Frontal cortex (tissue), 4 donors: ENCODE measurements at places on chromosomes 3 and 15. TPM values are rescaled to one million over a fixed set of nuclear protein-coding genes. Genes with fewer than 3 reads are reported as not detected.

DNA sequence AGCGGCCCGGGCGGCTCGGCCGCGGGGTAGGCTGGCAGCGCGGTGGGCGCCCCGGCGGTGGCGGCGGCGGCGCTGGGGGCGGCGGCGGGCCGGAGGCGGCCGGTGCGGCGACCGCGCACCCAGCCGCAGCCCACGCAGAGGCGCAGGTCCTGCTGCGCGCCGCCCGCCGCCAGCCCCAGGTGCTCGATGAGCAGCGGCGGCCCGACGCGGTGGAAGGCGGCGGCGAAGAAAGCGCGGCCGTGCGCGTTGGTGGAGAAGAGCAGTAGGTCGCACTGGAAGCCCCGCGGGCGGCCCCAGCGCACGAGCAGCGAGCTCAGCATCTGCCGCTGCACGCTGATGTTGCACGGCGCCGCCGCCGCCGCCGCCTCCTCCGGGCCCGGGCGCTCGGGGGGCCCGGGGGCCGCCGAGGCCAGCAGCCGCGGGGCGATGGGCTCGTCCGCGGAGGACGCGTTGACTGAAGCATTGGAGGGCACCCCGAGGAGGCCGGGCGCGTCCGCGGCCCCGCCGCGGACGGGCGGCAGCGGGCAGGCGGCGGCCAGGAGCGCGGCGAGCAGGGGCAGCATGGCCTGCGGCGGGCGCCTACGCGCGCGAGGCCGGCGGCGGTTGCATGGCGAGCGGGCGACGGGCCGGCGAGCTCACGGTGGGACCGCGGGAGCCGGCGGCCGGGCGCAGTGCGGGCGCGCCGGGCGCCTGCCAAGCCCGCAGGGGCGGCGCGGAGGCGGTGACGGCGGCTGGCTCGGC, 452 bp downstream of the TMEM158 start:
- DNase-seq = peak; percentile 26

DNA sequence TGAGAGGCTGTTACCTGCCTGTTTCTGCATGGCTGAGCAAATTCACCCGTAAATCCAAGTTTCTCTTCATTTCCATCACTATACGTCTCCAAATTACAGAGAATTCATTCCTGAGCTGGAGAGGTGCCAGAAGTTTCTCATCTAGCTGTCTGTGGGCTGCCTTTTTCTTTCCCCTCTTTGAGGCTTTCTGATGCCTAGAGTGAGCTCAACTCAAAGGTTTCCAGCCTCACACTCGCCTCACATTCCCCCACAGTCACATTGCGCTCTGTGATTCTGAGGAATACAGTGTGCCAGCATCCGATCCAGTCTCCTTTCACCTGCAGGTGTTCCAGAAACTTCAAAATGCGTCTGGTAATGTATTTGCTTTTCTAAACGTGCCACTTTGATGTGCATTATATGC, 267.2 kb downstream of the MFSD1 start:
- DNase-seq = no peak

DNA sequence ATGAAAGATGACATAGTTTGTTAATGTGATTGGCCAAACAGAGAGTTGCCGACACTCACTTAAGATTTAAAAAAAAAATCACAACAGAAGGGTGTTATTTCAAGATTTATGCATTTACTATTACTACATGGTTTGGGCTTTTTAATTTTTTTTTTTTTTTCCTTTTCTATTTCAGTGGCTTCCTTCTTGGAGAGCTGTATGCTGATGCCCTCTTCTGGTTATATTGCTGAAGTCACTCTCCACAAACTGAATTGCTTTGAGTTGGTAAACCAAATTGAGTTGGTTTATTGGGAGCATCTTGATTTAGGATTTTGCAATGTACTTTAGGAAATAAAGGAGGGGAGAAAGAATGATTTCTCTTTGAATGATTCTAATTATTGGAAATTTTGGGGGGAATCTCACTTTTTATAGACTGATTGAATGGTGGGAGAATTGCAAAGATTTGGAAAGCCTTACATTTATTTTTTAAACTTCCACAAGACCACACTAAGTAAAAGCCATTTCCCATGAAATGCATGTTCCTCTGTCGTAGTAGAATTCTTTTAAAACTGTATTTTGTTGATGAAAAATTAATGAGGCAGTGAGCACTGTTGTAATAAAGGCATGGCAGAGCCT, 186.6 kb upstream of the FEZF2 start:
- DNase-seq = no peak

- DNase-seq = no peak
Observed at GRCh38 chr3:33636125-33636850, 81.8 kb downstream of the CLASP2 start.

DNA sequence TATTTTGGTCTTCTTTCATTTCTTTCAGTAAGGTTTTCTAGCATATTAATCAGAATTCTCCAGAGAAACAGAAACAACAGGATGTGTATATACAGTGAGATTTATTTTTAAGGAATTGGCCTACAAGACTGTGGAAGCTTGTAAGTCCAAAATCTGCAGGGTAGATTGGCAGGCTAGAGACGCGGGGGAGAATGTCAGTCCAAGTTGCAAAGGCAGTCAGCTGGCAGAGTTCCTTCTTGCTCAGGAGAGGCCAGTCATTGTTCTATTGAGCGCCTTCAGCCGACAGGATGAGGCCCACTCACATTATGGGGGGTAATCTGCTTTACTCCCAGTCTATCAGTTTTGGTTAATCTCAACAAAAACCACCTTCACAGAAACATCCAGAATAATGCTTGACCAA, 133.4 kb upstream of the UBE3A start:
- no peak for DNase-seq

- no peak for DNase-seq
Observed at GRCh38 chr3:144426366-144426765, 454.7 kb downstream of the DIPK2A start.

DNA sequence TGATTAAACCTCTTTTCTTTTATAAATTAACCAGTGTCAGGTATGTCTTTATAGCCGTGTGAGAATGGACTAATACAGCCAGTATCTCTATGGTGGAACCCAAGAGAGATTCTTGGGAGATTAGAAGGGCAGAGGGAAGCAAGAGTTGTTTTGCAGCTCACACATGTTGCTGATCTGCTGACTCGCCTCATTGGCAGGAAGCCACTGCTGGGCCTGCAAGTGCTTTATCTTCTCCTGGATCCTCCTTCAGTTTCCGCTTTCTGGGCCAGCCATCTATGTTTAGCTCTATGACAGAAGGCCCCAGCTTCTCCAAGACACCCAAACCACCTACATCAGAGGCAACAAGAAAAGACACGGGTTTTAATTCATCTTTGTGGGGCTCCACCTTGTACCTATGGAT, 23.4 kb upstream of the GALNT15 start:
- DNase-seq = peak; percentile 37

Gene RTP3
- not detected for total RNA-seq

Gene CCDC80
- 2.9 TPM for total RNA-seq

Gene MITF
- total RNA-seq = 1.6 TPM

Gene COX17
- total RNA-seq = 11.0 TPM
